Hair follicle dermal papilla cell (primary cell): ENCODE measurements at places on chromosomes 7 and 10. TPM values are rescaled to one million over a fixed set of nuclear protein-coding genes. Genes with fewer than 3 reads are reported as not detected.

Gene RASSF4
- 6.4 and 7.8 TPM in 2 replicates for total RNA-seq

Gene PLEKHS1
- total RNA-seq, result 0.16 and 0.24 TPM in 2 replicates

Gene TMEM176A
- 0.12 and 13.8 TPM in 2 replicates for total RNA-seq

Gene SLC16A12
- not detected in 2 replicates for total RNA-seq

Gene AFAP1L2
- 0.49 and 1.8 TPM in 2 replicates for total RNA-seq

Gene UPP1
- 17.5 and 19.1 TPM in 2 replicates for total RNA-seq
